Activated naive CD4-positive, alpha-beta T cell treated with anti-CD3 and anti-CD28 coated beads, Interleukin-2, amount 50 U/mL, for 72 hours (primary cell): ENCODE measurements at places on chromosomes 12 and 14.

DNA sequence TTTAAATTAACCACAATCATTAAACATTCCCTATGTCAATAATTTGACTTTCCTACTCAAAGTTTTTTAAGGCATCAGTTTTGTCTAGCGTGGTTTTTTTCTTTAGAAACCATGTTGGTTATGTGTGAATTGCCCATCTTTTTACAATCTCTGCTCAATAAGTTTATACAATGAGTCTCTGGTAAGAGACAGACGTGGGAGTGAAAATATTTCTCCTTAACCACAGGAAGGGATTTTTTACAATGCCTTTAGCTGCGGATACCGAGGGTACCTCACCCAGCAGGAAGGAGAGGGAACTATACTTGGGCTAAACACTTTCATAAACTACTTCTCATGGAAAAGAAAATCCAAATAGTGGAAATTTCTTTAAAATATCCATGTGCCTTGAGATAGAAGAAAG lies 191.4 kb upstream of the BCL2L14 start:
- DNase-seq, result no peak

- DNase-seq, result no peak
These were observed 309.4 kb downstream of the MDGA2 start for GRCh38 chr14:47366006-47366405.

GRCh38 chr12:29899212-29899931 lies 115.6 kb upstream of the TMTC1 start:
- no peak for DNase-seq

DNA sequence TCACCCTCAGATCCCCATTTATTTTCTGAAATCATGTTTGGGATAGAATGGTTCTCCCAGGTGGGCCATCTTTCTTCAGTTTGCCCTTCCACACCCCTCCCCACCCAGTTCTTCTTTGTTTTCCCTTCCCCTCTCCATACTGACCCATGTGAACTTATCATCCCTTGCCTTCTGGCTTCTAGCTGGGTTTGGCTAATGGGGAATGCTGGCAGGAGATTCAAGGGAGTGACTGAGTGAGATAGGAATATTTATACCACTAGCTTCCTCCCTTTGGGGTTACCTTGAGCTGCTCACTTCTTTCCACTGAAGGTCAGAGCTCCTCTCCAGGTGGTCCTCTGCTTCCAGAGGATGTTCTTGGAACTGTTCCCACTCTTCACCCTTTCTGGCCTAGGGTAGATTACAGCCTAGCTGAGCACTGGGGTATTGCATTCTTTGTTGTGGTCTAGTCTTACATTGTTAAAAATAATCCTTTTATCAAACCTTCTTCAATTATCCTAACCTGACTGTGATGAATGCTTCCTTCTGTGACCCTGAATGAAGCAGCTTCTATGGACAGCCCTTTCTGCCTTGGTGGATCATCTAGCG lies 88.3 kb upstream of the ATP2B1 start:
- no peak for DNase-seq

GRCh38 chr12:9367201-9367600 lies 159.0 kb upstream of the PZP start:
- DNase-seq, result no peak
